Right renal cortex interstitium (tissue), 3 donors: ENCODE measurements at places on chromosomes 1 and 21.

DNA sequence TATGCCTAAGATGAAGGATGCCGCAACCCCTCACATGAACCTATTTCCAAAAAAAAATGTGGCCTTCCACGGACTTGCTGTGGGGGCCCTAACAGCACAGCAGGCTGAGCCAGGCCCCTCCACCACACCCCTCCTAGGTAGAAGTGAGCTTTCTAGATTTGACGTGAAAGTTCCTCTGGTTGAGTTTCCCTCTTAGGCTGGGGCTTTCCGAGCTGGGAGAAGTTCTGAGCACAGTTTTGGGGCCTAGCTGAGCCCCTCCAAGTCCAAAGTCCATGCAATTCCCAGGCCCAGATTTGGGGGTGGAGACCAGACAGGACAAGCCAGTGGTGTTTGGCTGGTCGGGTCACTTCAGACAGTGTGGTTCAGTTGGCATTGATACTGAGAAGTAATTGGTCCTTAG lies 13.8 kb upstream of the PHLDA3 start:
- no peak for DNase-seq

GRCh38 chr1:30323352-30323751 lies 400.0 kb downstream of the MATN1 start:
- DNase-seq, result no peak

- DNase-seq, result no peak
These were observed 47.0 kb downstream of the SERINC2 start for GRCh38 chr1:31460027-31460426.

DNA sequence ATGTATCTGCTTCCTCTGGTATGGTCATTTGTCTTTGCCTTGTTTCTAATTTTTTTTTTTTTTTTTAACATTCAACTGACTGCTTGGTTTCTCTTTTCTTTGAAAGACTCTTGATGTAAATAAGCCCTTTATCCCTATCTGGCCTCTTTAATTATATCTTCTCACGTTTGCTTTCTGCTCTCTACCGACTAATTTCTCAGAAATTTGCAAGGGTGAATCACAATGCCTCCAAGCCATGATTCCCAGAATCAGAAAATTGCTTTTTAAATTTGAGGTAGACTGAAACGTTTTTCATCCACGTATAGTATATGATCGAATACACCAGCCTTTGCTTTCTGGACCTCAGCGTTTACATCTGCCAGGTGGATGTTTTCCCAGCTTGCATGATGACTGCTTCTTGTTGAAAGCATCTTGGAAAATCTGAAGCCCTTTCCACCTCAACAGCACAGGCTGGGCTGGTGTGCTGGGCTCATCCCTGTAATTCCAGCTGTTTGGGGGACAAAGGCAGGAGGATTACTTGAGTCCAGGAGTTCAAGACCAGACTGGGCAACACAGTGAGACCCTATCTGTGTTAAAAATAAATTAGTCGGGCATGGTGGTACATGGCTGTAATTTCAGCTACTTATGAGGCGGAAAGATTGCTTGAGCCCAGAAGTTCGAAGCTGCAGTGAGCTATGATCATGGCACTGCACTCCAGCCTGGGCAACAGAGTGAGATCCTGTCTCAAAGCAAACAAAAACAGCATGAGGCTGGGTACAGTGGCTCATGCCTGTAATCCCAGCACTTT lies 35.0 kb upstream of the GPR137B start:
- no peak for DNase-seq

DNA sequence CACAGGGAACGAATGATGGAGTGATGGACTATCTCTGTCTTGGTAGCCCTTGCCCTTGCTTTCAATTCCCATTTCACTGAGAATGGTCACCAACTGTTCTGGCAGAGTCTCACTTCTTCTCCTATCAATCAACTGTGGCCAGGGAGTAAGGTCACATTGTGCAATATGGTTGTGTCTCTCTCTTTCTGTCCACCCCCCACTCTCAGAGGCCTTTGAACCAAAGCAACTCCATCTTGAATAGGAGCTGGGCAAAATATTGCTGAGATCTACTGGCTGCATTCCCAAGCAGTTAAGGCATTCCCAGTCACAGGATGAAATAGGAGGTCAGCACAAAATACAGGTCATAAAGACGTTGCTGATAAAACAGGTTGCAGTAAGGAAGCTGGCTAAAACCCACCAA lies 36.7 kb downstream of the NTMT2 start:
- no peak for DNase-seq

- DNase-seq, result no peak
These were observed 55.0 kb downstream of the PLXNA2 start for GRCh38 chr1:208189183-208189582.

DNA sequence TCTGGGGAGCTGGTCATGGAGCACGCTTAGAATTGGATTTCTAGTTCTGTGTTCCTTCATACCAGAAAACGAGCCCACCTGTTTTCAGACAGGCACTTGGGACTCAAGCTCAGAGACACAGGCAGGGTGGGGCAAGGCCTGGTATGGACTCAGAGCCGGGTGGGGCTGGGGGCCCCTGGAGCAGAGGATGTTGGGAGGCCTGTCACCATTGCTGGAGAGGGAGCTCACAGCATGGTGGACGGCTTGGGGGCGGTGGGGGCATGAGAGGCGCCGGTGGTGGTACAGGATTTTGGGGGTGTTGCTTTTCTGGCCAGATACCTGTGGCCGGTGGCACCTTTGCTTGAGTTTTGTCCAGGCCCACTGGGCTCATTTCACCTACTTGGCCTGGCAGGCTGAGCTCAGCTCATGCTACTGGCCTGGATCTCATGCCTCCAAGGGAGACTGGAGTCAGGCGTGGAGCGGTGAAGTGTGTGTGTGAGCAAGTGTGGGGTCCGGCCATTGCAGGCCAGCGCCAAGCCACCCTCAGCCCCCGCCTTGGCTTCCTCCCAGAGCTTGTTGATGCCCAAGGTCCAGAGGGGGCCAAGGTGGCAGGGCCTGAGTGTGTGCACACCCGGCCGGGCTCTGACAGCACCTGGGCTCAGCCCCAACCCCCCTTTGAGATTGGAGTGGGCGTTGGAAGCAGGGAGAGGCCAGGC lies 8.7 kb downstream of the SLX9 start:
- DNase-seq, result no peak

GRCh38 chr1:82564333-82564732 lies 763.6 kb downstream of the ADGRL2 start:
- DNase-seq, result no peak

- no peak for DNase-seq
These were observed 585 bp upstream of the PLEKHA6 start for GRCh38 chr1:204360314-204360713.

DNA sequence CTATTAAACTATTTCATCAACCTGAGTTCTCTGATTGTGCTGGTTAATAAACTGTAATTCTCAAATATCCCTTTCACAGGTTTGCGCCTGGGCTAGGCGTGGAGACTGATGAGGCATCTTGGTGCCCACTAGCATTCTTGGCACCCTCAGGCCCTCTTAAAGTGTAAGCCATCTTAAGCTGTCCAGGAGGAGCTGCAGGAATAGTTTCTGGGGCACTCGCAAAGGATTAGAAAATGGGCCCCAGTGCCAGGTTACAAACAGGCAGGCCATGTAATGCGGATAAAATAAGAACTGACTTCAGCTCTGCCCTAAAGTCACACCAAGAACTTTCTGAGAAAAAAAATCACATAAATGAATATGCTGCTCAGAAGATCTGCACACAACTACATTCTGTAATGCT lies 1.1 kb downstream of the CASQ2 start:
- no peak for DNase-seq

- DNase-seq, result no peak
These were observed 672.4 kb upstream of the ADAMTS5 start for GRCh38 chr21:27639286-27639685.

DNA sequence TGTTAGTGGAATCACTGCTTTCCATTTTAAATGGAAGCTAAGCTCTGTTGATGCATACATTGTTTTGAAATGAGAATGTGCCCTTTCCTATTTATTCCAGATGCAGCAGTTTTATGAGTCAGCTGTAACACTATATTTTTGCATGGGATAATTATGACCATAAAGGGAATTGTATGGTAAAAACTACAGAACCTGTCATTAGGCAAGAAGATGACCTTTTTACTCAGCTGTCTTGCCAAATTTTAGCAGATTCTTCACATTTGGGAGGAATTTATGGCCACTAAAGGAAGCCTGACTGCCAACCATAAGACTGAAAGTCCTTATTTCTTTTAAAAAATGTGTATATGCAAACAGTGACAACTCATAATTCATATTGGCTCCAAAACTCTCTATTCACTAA lies 356.3 kb upstream of the PRMT6 start:
- DNase-seq, result no peak

DNA sequence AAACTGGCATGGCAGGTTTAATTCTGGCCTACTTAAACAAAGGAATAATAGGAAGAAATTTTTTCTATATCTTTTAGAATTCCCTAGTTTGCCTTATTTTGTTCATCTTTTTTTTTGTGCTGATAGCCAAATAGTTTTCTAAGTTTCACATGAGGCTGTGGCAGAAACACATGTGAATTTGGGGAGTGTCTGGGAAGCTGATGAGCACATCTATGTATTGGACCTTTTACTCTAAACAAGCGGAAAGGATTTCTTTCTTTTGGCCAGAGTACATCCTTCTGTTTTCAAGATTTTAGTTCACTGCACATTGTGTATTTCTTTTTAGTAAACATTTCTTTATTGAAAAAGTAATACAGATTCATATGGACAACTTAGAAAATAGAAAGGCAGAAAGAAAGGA lies 5.6 kb downstream of the EEIG2 start:
- DNase-seq, result no peak

DNA sequence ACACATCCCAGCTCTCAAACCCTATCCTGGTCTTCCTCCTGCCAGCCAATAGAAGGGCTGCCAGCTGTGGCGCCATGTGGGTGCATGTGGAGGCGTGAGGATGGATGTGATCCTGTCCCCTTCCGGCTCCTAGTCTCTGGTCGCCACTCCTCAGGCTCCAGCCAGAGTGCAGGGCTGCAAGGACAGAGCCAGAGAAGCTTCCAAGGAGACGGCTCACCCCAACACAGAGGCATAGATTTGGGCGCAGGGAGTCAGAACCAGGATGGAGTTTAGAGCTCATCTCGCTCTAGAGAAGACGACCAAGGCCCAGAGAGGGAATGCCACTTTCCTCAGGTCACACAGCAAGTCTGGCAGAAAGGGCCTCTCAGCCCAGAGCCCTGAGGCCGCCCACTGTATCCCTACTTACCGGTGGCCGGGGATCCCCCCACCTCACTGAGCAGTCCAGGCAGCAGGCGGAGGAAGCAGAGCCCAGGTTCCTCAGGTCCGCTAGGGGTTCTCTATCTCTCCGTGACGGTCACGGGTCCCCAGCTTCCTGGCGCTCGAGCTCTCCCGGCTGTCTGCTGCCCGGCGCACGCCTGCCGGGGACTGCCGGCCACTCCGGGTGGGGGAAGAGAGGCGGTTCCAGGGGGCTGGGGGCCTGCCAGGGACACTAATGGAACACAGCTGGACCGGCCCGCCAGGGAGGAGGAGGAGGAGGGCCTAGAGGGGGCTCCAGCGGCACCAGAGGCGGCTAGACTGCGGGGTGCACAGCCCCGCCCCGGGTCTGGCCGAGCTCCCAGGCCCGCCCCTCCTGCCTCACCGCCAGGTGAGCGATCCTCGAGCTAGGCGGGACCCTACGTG lies at the start of gene COL16A1:
TSS of gene COL16A1 (minus strand) at position 587 of the 840 bp plus-strand sequence. CDS start 1,824 bp downstream, outside the sequence.
- no peak for DNase-seq

DNA sequence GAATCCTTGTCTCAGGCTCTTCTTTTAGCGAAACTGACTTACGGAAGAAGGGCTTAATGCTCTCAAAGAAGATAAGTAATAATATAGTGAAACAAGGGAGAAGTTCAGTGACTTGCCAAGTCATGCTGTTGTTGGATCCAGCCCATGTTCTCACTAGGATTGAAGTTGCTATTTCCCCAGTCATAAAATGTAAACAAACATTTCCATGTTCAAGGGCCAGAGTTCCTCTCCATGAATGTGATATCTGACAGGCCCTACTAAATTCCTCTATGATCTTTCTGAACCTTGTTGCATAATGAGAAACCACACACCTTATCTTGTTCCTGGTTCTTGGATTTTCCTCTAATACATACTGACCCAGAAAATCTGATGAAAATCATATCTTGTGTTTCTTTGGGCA lies 876.5 kb upstream of the B3GALT2 start:
- DNase-seq, result no peak

DNA sequence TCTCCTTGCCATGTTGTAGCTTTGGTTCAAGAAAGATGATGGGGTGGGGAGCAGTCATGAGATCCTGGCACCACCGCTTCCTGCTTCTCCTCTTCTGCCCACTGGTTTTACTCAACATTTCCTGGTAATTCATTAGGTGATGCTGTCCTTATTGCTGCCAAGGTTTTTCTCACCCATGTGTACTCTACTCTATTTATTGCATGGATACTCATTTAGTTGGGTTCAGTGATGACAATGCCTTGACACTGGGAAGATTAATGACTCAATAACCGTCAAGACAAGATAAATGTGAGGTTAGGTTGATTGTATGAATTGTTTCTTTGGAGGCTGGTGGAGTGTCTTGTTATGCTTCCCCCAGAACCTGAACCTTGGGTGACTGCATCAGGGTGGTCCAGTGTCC lies 484.2 kb downstream of the SIPA1L2 start:
- DNase-seq, result no peak

- DNase-seq, result no peak
These were observed 30.8 kb upstream of the GUCA2B start for GRCh38 chr1:42122408-42122807.

DNA sequence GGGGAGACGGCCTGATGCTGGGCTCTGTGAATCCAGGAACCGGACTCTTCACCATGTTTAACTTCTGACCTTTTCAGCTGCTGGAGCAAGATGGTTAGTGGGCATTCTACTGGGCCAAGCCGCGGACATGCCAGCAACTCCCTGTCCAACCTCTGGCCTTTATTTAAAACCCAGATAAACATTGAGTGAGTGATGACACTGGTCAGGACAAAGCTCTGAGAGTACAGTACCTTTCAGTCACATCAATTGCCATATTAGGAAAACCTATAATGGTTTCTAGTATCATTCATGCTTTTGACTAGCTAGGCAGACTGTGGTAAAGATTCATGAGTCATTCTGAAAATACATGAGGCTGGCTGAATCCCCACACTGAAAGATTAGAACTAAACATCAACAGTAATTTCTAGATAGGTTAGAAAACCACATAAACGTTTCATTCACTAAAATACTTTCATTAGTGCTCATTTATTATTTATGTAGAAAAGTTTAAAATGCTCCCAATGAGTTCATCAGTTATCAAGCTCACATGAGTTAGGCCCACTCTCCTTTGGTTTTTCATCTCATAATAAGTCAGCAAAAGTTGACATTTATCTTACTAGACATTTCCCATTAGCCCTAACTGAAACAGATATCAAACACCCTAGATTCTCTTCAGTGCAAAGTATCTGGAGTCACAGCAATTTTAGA lies 7.1 kb upstream of the ACTA1 start:
- DNase-seq, result no peak

GRCh38 chr1:166383137-166383536 lies 216.3 kb upstream of the FAM78B start:
- no peak for DNase-seq

DNA sequence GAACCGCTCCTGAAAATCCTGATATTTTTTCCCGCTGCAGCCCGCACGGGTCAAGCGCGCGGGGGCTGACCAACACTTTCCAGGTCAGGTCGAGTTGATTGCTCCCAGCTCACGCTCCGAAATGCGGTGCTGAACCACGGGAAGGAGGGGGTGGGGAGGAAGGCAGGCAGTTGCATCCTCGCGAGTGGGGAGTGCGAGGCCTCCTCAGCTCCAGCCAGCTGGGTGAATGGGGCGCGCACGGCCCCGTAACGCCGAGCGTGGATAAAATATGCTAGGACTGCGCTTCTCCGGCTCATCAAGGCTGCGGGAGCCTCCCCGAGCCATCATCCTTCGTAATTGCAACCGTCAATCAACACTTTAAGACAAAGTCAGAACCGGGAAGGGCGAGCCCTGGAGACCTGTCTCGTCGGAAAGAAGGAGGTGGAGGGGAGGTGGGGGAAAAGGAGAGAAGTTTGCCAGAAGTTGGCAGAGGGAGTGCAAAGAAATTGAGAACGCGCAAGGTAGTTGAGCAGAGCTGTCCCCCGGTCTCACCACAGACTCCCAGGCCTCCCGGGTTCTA lies 8.0 kb downstream of the NR5A2 start:
- no peak for DNase-seq
